ENCODE measurements at places on chromosomes 4 and X. TPM values are rescaled to one million over a fixed set of nuclear protein-coding genes. Genes with fewer than 3 reads are reported as not detected.
A peak's percentile ranks its signal among the peaks of the same experiment; 100 is the strongest.

PDCL2 gene
- total RNA-seq = not detected

DNA sequence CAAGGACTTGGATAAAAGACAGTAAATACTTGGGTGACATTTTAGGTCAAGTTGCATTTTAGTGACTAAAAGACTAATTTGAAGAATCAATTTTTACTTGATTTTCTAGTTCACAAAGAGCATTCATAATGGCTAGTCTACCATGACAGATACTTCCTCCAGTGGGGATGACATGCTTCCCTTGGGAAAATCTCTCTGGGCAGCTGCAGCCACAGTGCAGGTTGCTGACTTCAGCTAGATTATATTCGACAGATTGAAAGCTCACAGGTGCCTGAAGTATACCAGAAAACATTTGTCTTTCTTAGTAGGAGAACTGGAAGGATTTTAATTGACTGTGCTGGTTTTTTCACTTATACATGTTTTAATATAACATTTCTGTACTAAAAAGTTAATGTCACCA is 209.6 kb upstream of the MAGEB2 start:
- no peaks in the 10 kb centered on the region for H3K4me1 ChIP-seq
- H3K4me3 ChIP-seq = no peak overlapping the region
- H3K27ac ChIP-seq = no peak overlapping the region
- DNase-seq = no peak
- no peaks in the 10 kb centered on the region for H3K27me3 ChIP-seq

- H3K27me3 ChIP-seq = peaks cover 45% of the 10 kb centered on the region
- H3K4me3 ChIP-seq = peak overlapping the region; percentile 64
- H3K36me3 ChIP-seq = no peaks in the 10 kb centered on the region
Observed at GRCh38 chr4:118889312-118889691, 648 bp downstream of the SYNPO2 start.

GRCh38 chr4:4311193-4311592 is 21.1 kb downstream of the ZBTB49 start:
- H3K4me3 ChIP-seq = no peak overlapping the region
- no peak for DNase-seq
- no peaks in the 10 kb centered on the region for H3K27me3 ChIP-seq
- no peaks in the 10 kb centered on the region for H3K4me1 ChIP-seq
- H3K27ac ChIP-seq = no peak overlapping the region
- H3K36me3 ChIP-seq = peaks cover 6% of the 10 kb centered on the region

- no peaks in the 10 kb centered on the region for H3K27me3 ChIP-seq
- H3K36me3 ChIP-seq = no peaks in the 10 kb centered on the region
- no peak overlapping the region for H3K4me3 ChIP-seq
- H3K4me1 ChIP-seq = peaks cover 4% of the 10 kb centered on the region
Observed at GRCh38 chr4:55175779-55176231, 50.4 kb upstream of the KDR start.

DNA sequence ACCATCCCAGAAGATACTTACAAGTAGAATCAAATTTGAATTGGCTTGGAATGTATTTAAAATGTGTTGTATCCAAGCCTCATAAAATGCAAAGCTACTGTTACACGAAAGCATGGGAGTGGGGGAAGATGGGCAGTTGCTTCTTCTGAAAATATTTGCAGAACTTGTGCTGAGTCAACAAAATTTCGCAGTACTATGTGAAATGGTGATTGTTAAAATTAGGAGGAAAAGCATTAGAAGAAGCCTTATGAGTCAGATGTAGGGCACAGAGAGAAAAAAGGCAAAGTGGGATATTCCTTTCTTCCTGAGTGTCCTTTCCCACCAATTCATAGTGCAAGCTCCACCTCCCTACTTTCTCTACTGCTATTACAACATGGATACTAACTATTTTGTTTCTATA is 332.7 kb downstream of the PRDM5 start:
- H3K27ac ChIP-seq = no peak overlapping the region
- H3K27me3 ChIP-seq = no peaks in the 10 kb centered on the region
- H3K36me3 ChIP-seq = no peaks in the 10 kb centered on the region
- DNase-seq = no peak
- H3K4me1 ChIP-seq = no peaks in the 10 kb centered on the region
- H3K4me3 ChIP-seq = no peak overlapping the region

DNA sequence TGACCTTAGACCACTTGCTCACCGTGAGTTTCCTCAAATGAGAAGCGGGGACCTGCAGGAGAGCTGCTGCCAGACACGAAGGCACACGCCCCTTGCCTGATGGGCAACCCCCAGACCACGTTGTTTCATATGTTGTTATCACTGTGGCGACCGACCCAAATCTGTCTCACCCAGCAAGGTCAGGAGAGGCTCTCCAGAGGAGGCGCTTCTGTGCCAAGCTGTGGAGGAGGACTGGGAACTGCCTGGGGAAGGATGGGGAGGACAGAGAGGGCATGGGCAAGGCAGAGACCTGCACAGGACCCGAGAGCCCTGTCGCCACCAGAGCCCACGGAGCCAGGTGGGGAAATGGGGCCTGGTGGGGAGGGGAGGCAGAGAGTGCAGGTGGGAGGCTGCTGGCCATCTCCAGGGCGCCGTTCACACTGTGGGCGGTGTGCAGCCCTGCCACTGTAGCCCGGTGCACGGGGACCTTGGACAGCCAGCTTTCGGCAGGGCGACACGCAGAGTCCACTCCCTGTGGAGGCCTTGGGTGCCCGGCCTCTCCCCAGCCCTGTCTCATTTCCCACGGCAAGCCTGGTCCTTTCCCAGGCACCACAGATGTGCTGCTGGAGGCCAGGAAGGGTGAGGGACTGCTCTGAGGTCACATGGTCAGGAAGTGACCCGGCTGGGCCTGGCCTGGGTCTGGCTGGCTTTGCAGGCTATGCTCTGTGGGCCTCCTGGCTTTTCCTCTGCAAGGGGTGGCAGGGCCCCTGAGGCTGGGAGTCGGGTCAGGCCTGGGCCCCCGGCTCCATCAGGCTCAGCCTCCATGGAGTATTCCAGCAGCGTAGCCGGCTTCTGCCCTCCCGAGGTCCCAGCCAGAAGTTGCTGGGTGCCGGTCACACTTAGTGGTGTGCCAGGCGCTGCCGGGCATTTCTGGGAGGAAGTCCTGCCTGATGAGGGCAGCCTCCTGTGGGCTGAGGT is 3.2 kb downstream of the HTRA3 start:
- no peak overlapping the region for H3K4me3 ChIP-seq
- no peaks in the 10 kb centered on the region for H3K4me1 ChIP-seq
- no peak overlapping the region for H3K27ac ChIP-seq
- H3K36me3 ChIP-seq = no peaks in the 10 kb centered on the region
- no peak for DNase-seq
- H3K27me3 ChIP-seq = peaks cover 24% of the 10 kb centered on the region

DNA sequence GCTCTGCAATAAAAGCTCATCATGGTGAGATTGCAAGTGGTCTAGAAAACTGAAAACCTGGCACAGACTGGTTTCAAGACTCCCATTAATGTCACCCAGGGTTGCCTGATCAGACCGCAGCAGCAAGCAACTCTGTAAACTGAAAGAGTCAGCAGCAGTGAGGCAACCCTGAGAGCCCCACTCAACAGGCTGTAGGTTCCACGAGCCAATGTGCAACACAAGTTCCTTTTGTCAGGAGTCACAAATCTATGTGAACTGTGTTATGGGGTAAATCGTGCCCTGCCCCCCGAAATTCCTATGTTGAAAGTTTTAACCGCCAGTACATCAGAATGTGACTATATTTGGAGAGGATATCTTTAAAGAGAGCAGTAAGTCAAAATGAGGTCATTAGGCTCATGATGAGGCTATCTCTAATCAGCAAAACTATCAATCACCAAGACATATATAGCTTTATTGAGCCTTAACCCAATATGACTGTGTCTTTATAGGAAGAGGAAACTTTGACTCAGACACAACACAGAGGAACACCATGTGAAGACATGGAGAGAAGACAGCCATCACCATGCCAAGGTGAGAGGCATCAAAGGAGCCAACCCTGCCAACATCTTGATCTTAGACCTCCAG is 94.0 kb downstream of the FBXO8 start:
- H3K4me3 ChIP-seq = no peak overlapping the region
- no peak overlapping the region for H3K27ac ChIP-seq
- H3K4me1 ChIP-seq = no peaks in the 10 kb centered on the region
- H3K36me3 ChIP-seq = no peaks in the 10 kb centered on the region
- peaks cover 2% of the 10 kb centered on the region for H3K27me3 ChIP-seq

DNA sequence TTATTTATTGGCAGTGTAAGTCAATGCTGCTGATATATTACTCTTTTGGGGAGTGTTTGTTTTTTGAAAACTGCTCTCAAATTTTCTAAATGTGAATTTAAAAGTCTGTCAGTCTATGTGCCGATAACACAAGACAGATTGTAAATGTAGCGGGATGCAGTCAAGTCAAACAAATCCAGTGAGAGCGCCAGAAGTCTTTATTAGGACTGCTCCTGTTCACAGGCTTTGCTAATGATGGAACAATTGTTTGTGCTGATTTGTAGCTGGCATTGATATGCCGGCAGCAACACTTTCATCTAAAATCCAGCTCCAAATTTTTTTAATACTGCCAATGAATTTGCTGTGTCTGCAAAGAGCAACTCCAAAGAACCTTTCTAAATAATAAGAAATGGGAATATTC is 78.7 kb upstream of the TET2 start:
- no peaks in the 10 kb centered on the region for H3K36me3 ChIP-seq
- peaks cover 10% of the 10 kb centered on the region for H3K27me3 ChIP-seq
- H3K4me3 ChIP-seq = no peak overlapping the region
- no peak for DNase-seq
- H3K4me1 ChIP-seq = no peaks in the 10 kb centered on the region

DNA sequence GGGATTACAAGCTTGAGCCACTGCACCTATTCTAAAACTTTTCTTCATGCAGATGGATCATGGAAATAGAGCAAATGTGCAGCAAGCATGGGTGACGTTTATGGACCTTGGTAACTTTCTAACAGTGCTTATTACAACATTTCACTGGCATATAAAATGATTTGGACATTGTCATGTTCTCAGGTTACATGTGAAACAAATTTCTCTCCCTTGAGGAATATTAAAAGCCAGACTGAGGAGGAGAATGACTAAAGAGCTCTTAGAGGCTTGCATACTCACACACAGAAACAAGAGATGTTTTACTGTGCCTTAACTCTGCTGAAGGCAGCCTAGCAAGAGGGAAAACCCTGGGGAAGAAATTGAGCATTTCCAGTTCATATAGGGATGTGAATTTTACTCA is 38.6 kb upstream of the GPR101 start:
- H3K4me1 ChIP-seq = no peaks in the 10 kb centered on the region
- DNase-seq = no peak
- no peaks in the 10 kb centered on the region for H3K36me3 ChIP-seq

DNA sequence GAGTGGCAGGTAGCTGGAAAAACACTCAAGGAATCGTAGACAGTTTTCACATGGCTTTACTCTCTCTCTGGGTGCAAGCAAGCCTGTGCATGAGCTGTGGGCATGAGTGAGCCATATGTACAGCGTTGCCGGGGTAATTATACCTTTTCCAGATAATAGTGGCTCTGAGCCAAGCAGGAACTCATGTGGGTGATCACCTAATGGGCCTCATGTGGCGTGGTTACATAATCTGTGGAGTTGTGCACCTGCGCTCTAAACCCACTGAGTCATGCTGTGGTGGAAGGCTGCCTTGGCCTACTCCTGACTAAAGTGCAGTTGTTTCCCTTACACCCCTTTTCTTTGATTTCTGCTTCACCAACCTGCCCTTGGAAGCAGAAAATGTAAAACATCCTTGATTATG is 1564.5 kb upstream of the PCDH10 start:
- H3K36me3 ChIP-seq = no peaks in the 10 kb centered on the region
- no peak overlapping the region for H3K27ac ChIP-seq
- H3K27me3 ChIP-seq = no peaks in the 10 kb centered on the region
- no peak for DNase-seq

GRCh38 chr4:107018344-107018735 is 17.8 kb downstream of the DKK2 start:
- H3K27ac ChIP-seq = no peak overlapping the region
- peaks cover 1% of the 10 kb centered on the region for H3K27me3 ChIP-seq
- H3K4me3 ChIP-seq = no peak overlapping the region
- H3K4me1 ChIP-seq = no peaks in the 10 kb centered on the region

DNA sequence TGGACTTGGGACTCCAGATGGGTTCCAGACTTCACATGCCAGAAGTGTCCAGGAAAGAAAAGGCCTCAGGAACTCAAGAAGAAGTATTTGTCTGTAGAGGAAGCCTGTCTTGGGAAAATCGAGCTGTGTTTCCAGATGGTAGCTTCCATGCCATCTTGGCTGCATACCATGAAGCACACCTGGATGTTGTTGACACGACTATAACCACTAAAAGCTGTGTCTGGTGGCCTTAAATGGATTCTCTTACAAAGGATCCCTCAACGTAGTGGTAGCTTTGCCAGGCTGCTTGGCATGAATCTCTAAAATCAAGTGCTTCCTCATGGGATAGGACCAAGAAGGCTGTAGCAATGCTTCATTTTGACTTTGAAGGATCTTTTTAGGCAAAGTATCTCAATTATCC is 313.4 kb upstream of the BOD1L1 start:
- H3K27me3 ChIP-seq = no peaks in the 10 kb centered on the region
- no peaks in the 10 kb centered on the region for H3K36me3 ChIP-seq
- no peak overlapping the region for H3K4me3 ChIP-seq
- no peak overlapping the region for H3K27ac ChIP-seq
- no peak for DNase-seq
- no peaks in the 10 kb centered on the region for H3K4me1 ChIP-seq

GPC3 gene
- total RNA-seq = 1.0 TPM

All from activated CD4-positive, alpha-beta T cell treated with anti-CD3 and anti-CD28 coated beads, Interleukin-2, amount 10 ng/mL, durations not matched to agents 7 days and 5 days (primary cell).